ENCODE measurements at places on chromosomes 7 and 10. TPM values are rescaled to one million over a fixed set of nuclear protein-coding genes. Genes with fewer than 3 reads are reported as not detected.
A peak's percentile ranks its signal among the peaks of the same experiment; 100 is the strongest.

- DNase-seq = peak; percentile 65
Measured at GRCh38 chr7:94223375-94224084, 171.2 kb upstream of the COL1A2 start.

DNA sequence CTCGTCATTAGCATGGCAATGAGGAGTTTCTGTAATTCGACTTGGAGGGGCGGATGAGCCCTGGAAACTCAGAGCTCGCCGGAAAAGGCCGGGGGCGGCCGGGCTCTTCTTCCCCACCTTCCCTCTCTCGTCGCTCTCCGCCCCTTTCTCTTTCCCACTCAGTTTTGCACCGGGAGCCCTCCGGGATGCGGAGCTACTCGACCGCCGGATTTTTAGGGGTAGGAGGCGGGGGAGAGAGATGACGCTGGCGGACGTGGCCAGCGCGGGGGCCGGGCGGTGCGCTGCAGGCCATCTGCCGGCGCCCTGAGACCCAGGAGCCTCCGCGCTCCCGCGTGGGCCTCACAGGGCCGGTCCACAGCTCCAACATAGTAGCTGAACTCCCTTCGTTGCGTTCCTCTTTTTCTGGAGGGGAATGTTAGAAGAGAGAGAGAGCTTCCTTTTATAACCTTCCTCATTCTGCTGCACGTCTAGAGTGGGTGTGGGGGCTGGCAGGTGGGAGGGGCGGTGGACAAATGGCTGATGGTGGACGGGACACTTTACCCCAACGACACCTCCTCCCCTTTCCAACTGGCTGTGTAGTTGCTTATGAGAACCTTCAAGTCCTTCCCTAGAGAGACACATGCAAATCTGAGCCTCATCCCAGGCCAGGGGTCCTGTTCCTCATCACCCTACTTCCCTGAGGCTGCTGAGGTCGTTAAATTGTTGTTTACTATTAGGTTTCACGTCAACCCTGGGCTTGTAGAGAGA lies 1.1 kb upstream of the HOXA1 start:
- DNase-seq = peak; percentile 42

DNA sequence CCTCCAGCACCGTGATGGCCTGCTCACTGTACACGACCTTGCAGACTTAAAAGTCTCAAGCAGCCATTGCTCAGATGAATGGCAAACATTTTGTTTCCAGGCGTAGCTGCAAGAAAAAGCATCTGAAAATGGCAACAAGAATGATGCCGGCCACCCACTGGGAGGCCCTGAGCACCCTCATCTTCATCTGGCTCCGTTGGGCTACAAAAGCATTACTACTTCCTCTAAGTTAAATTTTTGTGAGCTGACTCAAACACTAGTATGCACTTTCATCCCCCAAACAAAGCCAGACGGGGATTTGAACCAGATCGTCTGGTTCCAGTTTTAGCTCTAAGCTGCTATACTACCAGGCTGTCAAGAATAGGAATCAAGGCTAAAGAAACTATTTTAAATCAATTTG lies 116.6 kb upstream of the CDK1 start:
- DNase-seq = peak; percentile 57

DNA sequence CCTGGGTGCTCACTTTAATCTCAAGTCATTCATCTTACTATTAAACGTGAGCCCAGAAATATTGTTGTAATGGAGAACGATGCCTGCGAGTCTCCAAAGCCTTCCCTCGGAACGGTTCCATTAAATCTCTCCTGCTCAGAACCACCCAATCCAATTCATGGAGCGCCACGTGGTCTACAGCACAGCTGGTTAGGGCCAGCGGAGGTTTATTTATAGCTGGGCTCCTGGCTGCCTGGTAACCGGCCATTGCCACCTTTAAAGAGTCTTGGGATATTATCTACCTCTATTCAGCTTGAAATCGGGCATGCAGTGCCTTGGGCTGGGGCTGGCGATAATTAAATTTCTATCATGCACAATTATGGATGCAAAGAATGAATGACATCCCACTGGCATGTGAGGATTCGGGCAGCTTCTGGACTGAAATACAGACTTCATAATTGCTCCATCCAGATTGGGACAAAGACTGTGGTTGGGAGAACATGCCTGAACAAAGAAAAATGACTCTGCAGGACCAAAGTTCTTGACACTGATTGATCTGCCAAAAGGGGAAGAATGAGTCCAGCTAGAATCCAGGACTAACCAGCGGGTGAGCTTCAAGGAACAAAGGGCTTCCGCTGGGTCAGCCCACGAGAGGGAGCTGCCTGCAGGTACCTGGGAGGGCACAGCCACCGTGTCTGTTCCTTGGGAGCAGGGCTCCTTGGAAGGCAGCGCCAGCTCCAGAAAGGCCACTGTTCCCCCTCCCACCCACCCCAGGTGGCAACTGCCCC lies 7.3 kb downstream of the FAM20C start:
- DNase-seq = no peak

DNA sequence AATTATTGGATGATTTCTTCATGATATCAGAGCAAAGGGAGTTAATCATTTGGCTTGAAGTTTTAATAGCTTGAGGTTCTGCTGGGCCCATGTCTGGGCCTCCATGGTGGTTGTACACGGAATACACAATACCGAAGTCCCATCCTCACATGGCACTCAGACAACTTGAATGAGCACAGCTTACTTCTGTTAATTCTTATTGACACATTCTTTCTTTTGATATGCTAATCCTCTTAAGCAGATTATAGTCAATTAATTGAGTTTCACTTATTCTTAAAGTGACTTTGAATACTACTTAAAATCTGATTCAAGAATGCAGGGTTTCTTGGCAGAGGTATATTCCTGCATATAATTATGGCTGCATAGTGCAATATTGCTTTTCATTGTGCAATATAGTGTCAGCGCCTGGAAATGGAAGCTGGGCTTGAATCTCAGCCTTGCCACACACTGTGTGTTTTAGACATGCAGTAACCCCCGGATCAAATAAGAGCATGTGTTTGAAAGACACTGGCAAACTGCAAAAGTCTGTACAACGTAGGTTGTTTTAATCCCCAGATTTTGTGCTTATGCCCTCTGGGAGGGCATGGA lies 543.5 kb upstream of the ADARB2 start:
- DNase-seq = no peak

DNA sequence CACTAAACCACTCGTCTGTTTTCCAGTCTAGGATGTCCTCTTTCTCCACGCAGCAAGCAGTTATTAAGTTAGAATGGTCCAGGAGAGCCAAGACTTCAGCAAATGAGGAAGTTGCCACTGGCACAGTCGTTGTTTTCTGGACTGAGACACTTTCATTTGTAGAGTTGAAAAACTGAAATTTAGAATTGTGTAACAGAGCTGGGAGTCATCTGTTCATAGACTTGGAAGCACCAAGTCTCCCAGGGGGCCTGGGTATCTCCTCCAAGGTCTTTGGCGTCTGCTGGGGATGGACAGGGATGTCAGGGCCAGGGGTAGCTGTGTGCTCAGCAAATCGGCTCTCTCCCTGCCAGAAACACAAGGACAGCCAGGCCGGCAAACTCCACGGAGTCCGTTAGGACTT lies 208.4 kb downstream of the FANK1 start:
- peak; percentile 21 for DNase-seq

- no peak for DNase-seq
Measured at GRCh38 chr10:60340973-60341372, 48.7 kb downstream of the ANK3 start.

GRCh38 chr7:103797647-103798307 lies 191.7 kb downstream of the RELN start:
- DNase-seq = no peak

GRCh38 chr7:90412458-90413184 lies 9.4 kb downstream of the CLDN12 start:
- DNase-seq = no peak

DNA sequence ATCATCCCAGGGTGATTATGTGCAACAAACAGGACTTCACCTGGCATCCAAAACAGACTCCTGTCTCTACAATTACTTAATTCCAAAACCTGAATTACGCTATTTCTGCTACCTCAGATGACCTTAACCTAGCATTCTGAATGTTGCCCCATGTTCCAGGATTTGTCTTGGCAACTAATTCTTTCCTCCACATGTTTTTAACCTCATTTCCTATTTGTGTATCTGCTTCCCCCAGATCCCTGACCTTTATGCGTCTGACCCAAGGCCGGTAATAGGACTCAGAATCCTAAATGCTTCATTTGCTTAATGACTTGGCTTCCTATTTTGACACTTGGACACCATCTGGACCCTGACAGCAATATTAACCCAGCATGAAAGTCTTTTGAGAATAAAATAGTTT lies 8.7 kb upstream of the ING3 start:
- no peak for DNase-seq

GRCh38 chr10:88803641-88804040 lies 1.1 kb downstream of the LIPM start:
- DNase-seq = no peak

- DNase-seq = no peak
Measured at GRCh38 chr7:150979713-150980390, 1.7 kb upstream of the KCNH2 start.

DNA sequence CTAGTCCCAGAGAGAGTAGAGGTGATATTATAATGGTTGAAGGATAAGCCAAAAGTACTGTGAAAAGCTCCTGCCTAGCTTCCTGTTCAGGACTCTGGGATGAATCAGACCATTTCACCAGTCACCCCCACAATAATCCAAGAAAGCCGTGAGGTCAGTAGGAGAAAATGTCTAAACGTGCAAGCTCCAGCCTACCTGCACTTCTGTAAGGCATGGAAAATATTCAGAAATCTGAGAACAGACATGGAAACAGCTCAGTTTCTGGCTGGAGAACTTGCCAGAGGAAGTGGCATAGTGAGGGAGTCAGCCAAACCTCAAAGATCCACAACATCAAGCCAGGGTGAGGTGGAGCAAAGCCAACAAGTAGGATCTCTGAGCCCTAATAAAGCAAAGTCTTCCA lies 58.2 kb downstream of the ELAPOR2 start:
- peak; percentile 34 for DNase-seq

- DNase-seq = no peak
Measured at GRCh38 chr7:7577888-7578287, 11.2 kb downstream of the MIOS start.

- DNase-seq = no peak
Measured at GRCh38 chr10:7704071-7705016, 1.2 kb downstream of the ITIH2 start.

- DNase-seq = no peak
Measured at GRCh38 chr7:98133181-98133580, 26.5 kb downstream of the LMTK2 start.

Gene GOLGA7B
- total RNA-seq = not detected

Gene SPDYE9
- 0.08 TPM for total RNA-seq

Gene STK31
- 0.33 TPM for total RNA-seq

Gene SNCG
- 2.8 TPM for total RNA-seq

Gene CHAT
- not detected for total RNA-seq

Gene TMEM236
- 0.09 TPM for total RNA-seq

Gene MARCHF5
- 14.0 TPM for total RNA-seq
